ENCODE measurements at places on chromosomes 3 and 15. TPM values are rescaled to one million over a fixed set of nuclear protein-coding genes. Genes with fewer than 3 reads are reported as not detected.

DNA sequence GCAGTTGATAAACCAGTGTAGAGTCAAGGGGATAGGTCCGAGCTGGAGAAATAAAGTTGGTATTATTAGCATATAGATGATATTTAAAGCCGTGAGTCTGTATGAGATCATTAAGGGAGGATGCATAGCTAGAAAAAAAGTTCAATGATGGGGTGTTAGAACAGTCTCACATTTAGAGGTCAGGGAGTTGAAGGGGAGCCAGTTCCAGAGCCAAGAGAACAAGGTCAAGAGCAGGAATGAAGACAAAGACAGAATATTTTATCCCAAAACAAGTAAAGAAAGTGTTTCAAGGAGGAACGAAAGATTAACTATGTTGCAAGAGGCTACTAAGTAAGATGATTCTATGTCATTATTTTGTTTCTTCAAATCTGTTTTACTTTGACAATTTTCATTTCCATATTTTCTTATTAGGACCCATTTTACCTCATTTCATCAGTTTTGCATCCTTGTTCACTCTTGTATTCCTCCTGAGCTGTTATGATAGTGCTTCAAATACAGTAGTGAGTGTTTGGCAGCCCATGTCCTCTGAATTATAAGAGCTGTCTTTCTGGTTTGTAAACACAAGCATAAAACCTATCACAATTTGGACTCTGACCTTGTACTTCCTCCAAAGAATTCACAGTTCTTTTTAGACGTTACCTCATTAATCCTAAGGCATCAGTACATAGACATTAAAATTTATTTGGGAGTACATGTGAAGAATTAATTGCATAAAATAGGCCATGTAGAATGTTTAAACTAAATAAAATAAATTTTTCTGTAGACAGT lies 695.7 kb upstream of the NECTIN3 start:
- no peak for DNase-seq

GRCh38 chr3:9117220-9117619 lies 132.2 kb downstream of the SRGAP3 start:
- DNase-seq: no peak

- DNase-seq: no peak
These were observed 44.6 kb downstream of the FMN1 start for GRCh38 chr15:33149919-33150318.

- DNase-seq: no peak
These were observed 19.2 kb downstream of the ALDH1A3 start for GRCh38 chr15:100898661-100899462.

GRCh38 chr3:5054098-5054497 lies 68.0 kb upstream of the ARL8B start:
- DNase-seq: no peak

The FBXO40 gene
- not detected for total RNA-seq

DNA sequence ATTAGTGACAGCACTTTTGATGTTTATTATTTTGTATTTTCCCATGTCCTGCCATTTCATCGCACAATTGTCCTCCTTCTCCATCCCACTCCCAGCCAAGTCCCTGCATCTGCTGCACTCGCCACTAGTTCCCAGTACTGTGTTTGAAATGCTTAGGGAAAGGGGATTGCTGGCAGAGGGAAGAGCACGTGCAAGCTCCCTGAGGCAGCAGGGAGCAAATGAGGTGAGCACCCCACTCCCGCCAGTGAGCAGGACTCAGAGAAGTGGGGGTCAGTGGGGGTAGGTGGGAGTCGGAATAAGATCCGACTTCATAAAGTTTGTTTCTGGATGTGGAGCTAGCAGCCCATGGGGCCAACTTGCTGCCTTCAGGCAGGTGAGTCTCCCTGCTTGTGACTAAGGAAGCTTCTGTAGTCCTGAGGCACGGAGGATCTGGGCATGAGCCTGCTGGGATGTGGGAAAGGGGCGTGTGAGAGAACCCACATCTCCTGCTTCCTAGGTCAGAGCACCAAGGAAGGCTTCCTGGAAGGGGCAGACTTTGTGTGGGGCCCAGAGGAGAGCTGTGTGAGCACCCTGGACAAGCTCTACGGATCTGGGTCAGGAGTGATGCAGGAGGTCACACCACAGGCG lies 99.7 kb upstream of the TLE3 start:
- DNase-seq: no peak

DNA sequence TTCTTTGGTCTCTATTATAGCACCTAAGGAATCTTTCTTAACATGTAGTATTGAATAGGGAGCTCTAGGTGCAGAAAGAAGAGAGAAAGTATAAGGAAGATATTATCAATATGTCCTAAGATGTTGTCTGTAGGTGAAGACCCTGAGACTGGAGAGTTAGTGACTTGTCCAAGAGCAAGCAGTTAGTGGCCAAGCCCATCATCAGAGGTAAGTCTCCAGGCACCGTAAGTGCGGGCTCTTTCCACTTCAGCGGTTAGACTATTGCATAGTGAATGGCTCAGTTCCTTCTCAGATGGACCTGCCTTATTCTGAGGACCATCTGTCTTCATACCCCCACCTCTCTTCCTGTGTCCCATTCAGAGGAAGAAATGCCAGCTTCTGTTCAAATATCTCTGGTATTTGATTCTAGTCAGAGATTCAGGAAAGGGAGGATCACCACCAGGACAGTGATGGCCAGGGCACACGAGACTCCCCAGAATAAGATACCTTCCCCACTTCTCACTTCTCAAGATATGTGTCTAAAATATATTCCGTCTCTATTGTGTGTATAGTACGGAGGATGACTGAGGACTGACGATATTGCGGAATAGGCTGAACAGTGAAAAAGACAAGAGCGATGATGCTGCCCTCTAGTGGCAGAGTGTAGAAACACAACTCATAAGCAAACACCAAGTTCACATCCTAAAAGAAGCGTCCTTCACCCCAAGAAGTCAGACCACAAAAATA lies 19.1 kb upstream of the ADGRG7 start:
- peak; percentile 40 for DNase-seq

DNA sequence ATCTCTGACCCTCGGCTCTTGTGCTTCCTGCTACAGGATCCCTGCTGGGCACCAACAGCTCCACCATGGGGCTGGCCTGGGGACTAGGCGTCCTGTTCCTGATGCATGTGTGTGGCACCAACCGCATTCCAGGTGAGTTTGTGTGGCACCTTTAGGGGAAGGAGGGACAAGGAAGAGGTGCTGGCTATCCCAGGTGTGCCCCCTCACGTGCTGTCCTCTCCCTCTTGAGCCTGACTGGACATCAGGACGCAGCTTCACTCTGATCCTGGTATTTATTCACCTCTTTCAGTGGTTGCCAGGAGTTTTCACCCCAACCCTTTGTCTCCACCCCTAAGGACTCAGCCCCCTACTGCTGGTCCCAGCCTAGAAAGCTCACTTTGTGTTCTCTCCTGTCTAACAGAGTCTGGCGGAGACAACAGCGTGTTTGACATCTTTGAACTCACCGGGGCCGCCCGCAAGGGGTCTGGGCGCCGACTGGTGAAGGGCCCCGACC lies 960 bp downstream of the THBS1 start:
- peak; percentile 96 for DNase-seq

The LMOD3 gene
- not detected for total RNA-seq

The CYP11A1 gene
- not detected for total RNA-seq

The PLOD2 gene
- 202 TPM for total RNA-seq

The PRICKLE2 gene
- total RNA-seq: 15.4 TPM

DNA sequence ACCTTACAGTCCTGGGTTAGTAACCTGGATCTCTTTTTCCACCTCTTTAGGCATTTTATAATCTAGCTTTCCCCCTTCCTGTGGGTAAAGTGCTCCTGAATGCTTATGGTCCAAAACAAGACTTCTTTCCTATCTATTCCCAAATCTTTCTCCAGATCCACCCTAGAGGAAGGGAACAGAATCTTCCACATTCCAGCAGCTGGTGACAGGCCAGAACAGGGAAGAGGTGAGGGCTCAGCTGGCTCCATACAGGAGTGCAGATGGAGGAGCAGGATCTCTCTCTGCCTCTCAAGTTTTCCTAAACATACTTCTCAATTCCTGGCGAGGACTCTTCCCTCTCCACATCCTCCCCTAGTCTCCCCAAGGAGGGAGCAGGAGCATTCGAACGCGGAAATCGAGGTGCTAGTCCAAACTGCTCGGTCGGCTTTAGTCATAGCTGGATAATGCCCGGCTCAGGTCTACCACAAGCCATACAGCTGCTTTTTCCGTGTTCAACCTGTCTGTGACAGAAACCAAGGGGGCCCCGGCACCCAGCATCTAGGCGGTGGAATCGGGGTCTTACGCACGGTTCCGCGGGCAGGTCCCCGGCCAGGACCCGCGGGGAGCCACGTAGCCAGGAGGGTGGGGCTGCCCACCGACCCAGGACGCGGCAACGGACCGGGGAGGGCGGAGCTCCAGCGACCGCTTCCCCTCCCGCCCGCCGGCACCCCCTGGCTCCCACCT lies 4.0 kb downstream of the RASSF1 start:
- peak; percentile 28 for DNase-seq

GRCh38 chr3:64327100-64327804 lies 102.0 kb upstream of the PRICKLE2 start:
- peak; percentile 7 for DNase-seq

The CGGBP1 gene
- 58.0 TPM for total RNA-seq

DNA sequence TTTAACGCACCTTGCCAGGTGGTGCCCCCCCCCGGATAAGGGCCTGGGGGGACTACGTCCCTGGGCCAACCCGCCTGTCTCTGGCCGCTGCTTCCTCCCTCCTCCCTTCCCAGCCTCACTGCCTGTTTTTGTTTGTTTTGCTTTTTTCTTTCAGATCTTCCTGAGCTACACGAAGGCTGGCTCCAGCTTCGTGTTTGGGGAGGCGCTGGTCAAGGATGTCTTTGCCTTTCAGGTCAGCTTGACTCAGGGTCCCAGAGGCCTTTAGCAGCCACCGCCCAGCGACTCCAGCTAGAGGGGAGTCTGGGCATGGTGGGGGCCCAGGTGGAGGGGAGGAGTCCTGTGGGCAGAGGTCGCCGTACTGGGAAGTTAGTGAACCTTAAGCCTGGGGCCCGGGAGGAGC lies 24.1 kb downstream of the SLC28A1 start:
- no peak for DNase-seq
